Right forelimb (tissue), 1 donor: ENCODE measurements at places on chromosomes 16 and 17.

DNA sequence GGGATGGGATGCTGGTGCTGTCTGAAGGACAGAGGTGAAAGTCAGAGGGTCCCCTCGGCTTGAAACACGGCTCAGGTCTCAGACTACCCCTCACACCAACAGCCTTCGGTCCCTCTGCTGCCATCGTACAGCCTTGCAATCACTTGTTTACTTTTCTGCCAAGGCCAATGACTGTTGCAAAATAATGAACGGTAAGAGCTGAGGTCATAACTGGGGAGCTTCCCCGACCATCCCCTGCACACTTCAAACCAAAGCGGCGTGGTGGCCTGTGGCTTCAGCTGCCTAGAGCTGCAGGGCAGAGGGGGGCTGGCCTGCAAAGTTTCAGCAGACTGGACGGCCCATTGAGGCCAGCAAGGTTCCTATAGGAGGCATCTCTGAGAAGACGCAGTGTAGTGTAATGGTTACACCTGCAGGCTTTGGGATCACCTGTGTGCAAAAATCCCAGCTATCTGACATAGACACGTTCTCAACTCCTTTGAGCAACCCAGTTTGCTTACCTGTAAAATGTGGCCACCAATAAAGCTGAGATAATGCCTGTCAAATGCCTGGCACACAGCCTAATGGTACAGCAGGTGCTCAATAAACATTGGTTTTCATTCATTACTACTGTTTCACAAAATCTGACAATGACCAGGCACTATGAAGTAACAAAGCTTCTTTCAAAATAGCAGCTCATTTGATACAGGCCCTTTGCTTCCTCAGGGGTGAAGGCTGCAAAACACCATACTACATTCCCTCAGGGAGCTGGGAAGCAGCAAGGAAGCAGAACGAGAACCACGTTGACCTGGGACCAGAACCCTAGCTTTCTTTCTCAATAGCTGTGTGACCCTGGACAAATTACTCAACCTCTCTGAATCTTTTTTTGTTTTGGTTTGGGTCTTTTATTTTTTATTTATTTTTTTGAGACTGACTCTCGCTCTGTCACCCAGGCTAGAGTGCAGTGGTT is 5.0 kb downstream of the PAM16 start:
- DNase-seq, result no peak

DNA sequence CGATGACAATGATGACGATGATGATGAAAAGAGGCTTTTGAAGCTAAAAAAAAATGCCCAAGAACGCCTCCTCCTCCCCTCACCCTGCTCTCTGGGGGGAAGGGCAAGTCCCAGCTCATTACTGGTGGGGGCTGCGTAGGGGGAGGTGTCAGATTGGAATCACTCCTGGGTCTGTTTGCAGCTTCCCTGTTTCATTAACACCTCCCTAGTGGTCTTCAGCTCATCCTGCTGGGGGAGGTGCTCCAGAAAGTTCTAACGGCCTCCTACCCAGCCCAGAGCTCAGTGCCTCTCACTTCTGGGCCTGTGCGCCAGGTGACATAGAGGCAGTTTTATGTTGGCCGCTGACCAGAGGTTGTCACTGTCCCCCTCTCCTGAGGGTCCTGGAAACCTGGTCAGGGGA is 12.7 kb downstream of the MRM1 start:
- DNase-seq, result no peak

DNA sequence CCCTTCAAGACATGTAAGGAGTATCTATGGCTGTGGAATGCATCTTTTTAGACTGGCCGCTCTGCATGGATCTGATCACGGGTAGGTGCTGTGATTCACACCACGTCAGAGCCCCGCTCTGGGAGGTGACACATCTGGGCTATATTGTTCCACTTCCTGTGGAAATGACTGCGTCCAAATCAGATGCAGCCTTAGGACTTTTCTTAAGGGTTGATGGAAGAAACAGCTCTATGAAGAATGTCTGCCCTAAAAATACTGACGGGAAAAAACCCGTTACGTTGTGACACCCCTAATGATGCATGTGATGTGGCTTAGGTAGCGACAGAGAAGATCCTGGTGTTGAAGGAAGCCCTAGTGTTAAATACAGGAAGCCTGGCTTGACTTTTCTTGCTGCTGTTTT is 12.2 kb downstream of the BANP start:
- no peak for DNase-seq

- DNase-seq, result peak; percentile 59
Observed at GRCh38 chr17:82668631-82669099, 20.4 kb upstream of the WDR45B start.

GRCh38 chr17:1104222-1104621 is 75.6 kb downstream of the ABR start:
- DNase-seq, result no peak

DNA sequence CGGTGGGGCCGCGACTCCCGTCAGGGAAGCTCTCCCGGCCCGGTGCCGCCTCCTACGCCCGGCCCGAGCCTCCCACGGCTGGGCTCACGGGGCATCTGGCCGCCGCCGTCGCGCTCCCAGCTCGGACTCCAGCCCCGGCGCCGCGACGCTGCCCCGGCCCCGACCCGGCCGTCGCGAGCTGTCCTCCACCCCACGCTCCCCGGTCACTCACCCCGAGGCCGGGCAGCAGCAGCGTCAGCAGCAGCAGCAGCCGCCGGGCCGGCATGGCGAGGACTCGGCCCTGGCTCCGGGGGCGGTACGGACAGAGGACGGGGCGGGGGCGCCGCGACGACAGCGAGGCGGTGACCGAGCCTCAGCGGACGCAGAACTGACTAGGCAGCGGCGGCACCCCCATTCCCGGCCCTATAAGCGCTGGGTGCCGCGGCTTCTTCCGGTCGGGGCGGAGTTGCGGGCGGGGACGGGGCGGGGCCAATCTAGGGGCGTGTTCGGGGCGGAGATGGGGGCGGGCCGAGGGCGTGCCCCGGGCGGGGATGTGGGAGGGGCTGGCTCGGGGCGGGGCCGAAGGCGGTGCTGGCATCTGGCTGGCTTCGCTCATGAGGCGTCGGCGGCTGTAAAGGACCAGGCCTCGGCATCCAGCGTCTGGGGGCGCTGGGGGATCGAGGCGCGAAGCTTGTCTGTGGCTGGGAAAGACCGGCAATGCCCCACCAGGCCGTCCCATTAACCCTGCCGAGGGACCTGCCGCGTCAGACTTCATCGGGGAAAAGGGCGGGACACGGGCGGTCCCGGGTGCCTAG is at the start of gene ERN1:
ERN1 (minus strand) TSS at position 380 of the 794 bp plus-strand sequence; CDS start at position 265, 115 bp downstream.
- peak; percentile 98 for DNase-seq

DNA sequence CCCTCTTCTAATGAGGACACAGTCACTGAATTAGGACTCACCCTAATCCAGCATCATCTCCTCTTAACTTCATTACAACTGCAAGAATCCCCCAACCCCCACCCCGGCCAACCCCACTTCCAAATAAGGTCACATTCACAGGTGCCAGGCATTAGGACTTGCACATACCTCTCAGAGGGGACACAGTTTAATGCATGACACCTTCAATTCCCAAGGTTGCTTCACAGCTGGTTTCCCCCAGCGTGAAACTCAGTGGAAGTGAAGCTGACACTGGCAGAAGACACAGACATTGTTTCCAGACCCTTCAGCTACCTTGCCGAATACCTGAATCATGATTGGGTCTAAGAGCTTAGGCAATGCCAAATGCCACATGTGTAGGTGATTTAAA is 217.0 kb upstream of the DYNLRB2 start:
- DNase-seq, result no peak
